ENCODE measurements at places on chromosomes 4 and X.
A peak's percentile ranks its signal among the peaks of the same experiment; 100 is the strongest.

DNA sequence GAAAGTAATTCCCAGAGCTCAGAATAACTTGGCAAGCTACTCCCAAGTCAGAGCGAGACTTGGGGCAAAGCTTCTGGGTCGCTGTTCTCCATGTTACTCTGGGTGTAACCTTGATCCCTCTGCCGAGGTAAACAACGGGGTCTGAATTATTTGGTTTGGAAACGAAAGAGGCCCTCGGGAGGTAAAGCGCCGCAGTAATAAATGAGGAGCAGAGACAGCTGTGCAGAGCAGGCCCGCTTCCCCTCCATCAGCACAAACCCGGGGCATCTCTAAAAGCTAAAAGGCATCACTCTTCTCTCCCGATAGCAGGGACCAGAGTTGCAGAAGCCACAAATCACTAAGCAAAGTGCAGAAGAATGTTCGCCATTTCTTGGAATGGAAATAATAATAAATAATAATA is 561.5 kb downstream of the BCOR start:
- DNase-seq: no peak

GRCh38 chr4:107688421-107688820 is 31.6 kb downstream of the PAPSS1 start:
- no peak for DNase-seq

GRCh38 chr4:40687676-40688389 is 58.2 kb upstream of the RBM47 start:
- DNase-seq: no peak

DNA sequence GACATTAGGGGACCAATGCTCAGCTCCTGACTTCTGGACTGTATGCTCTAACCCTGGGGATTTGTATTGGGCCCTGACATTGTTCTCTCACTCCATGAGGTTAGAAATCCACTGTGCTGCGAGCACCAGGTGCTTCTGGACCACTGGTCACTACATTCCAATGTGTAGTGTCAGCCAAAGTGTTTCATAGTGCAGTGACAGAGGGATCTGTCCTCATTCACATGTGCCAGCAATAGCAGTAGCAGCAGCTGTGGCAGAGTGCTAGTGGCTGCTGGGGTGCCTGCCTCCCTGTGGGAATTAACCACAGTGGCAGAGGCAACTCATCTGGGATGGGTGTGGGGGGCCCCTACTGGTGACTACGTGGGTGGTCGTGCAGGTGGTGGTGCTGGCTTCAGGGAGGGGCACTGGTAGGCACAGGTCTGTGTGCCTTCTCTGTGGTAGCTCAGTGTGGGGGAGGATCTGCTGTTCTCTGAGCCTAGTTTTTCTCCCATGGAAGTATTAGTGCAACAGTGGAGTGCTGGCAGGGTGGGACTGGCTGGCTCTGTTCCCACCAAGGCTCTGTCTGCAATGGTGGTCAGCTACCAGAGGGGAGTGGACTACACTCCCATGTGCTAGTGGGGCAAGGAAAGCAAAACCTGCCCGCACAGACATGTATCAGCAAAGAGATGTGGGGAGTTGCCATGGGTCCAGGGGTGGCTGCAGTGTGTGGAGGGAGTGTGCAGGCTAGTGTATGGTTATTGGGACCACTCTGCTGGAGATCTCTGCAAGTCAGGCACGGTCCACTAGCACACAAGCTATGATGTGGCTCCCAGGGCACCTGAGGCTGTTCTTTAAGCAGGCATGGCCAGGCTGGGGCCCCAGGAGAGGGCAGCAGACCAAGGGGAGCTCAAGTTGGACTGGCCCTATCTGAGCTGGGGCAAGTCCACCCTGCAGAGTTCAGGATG is 78.5 kb downstream of the SCLT1 start:
- no peak for DNase-seq

DNA sequence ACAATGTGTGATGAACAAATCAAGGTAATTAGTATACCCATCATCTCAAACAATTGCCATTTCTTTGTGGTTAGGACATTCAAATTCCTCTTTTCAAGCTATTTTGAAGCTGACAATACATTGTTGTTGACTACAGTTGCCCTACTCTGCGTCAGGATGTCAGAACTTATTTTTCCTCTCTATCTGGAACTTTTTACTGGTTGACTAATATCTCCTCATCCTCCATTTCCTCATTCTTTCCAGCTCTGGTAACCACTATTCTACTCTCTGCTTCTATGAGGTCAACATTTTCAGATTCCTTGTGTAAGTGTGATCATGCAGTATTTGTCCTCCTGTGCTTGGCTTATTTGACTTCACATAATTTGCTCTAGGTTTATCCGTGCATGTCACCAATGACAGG is 240.5 kb upstream of the HS3ST1 start:
- no peak for DNase-seq

DNA sequence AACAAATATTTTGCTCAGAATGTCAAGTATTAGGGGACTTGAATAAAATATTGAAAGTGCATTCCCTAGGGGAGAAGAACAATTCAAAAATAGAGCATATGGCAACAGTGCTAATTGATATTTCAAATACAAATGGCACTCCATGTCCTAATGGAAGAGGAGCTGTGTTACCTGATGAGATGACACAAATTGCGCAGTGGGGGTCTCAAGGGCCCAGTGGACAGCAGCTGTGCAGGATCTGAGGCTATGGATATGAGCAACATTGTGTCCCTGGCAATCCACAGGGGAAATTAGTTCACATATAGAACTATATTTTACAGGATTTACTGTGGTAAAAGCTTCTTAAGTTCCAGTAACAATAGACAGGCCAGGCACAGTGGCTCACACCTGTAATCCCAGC is 17.4 kb upstream of the USP46 start:
- DNase-seq: no peak

- no peak for DNase-seq
These were observed 140.9 kb downstream of the COL4A6 start for GRCh38 chrX:108297290-108297689.

DNA sequence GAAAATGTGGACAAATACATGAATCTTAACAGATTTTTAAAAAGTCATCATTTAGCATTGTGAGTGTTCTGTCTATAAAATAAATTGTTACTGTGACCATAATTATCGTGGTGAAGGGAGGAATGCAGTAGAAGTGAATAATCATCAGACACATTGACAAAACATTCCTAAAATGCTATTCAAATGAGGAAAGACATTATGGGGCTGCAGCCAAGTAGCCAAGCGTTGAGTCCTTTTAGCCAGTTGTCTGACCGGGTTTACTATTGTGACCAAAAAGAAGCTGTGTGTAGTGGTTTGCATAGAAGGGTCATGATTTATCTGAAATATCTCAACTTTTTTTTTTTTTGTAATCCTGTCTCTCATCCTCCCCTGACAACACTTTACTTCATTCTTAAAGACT is 19.5 kb downstream of the WWC2 start:
- DNase-seq: no peak

DNA sequence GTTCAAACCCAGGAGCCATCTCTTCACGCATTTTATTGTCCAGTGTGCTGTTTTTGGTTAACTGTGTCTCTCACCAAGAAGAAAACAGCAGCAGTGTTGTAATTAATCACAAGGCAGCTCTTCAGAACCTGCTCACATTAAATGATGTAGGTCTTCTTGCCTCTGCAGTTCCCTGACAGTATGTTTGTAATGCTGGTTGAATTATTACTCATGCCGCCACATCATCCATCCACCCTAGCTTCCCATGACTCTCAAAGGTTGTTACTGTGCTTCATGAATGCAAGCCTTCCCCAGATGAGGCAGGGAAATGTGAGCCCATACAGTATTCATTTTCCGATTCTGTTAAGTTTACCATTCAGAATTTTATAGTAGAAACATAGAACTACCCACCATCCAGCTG is 17.4 kb downstream of the TLR10 start:
- no peak for DNase-seq

GRCh38 chr4:48022192-48022799 is 5.7 kb downstream of the NIPAL1 start:
- no peak for DNase-seq

DNA sequence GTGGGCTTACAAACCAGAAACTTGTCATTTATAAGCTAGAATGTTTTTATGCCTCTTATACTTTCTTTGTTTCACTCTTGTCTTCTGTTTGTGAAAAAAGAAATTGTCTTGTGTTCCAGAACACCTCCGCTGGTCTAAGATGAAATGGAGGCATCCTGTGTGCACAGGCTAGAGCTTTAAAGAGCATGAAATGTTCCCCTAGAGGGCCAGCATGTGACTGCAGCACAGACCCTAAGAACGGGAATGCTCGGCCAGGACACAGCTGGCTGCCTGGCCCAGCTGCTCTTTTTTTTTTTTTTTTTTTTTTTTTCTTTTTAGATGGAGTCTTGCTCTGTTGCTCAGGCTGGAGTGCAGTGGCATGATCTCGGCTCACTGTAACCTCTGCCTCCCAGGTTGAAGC is 33.6 kb downstream of the SETD7 start:
- DNase-seq: no peak

GRCh38 chrX:9318213-9318612 is 146.6 kb upstream of the TBL1X start:
- no peak for DNase-seq

DNA sequence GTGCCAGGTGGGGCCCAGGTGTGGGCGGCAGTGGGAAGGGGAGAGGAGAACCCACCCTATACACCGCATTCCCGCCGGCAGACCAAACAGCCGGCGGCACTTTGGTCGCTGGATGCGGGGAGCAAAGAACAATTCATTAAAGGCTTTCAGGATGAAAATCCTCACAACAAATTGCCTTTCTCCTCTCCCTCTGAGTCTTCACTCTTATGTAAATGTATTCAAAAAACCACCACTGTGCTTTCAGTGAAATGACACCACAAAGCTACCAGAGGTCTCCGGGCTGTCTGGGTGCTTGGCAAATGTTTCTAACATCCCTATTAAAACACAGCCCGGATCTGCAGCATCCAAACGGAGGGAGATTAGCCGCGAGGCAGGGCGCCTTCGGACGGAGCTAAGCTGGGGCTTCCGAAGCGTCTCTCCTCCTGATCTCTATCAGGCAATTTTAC is 171.8 kb upstream of the TBL1X start:
- DNase-seq: no peak

GRCh38 chrX:13287816-13288215 is 32.0 kb downstream of the ATXN3L start:
- DNase-seq: no peak

GRCh38 chr4:21544955-21545354 is 403.6 kb downstream of the KCNIP4 start:
- no peak for DNase-seq

- peak; percentile 1 for DNase-seq
These were observed 157.5 kb upstream of the ATP6AP2 start for GRCh38 chrX:40423299-40423698.

- no peak for DNase-seq
These were observed 154.4 kb upstream of the RPL34 start for GRCh38 chr4:108465886-108466500.

- DNase-seq: no peak
These were observed 133.2 kb downstream of the SHROOM3 start for GRCh38 chr4:76568262-76568661.

DNA sequence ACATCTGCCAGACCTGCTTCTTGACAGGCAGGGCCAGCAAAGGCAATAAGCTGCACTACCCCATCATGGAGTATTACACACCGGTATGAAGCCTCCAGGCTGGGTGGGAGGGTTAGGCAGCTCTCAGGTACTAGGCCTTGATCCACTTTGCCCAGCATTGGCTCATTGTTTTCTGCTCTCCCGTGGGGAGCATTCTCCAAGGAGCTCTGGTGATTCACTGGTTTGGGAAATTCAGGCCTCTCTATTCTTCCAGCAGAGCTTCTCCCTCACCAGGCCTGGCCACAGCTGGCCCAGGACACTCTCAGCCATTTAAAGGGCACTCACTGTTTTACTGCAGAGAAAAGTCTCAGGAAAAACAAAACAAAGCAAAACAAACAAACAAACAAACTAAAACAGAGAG is 33.0 kb downstream of the DRP2 start:
- DNase-seq: no peak

DNA sequence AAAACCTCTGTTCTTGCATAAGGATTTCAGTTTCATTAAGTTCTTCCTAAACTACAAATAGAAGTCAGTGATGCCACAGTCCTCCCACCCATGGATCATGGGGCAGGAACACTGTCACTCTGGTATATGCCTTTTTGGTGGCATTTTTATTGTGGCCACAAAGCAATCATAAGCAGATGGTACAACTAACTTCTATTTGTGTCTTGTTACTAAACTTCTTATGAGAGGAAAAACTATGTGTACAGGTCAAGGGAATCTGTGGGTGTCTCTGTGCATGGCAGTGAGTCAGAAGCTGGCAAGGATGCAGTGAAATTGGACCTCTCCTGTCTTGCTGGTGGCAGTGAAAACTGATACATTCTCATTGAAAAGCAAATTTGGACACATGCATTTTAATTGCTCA is 245.0 kb upstream of the GPC4 start:
- DNase-seq: no peak

- DNase-seq: no peak
These were observed 98.8 kb downstream of the SOWAHB start for GRCh38 chr4:76799140-76799539.

GRCh38 chrX:39299615-39300014 is 498.4 kb downstream of the MID1IP1 start:
- no peak for DNase-seq

GRCh38 chrX:132883358-132883915 is 75.0 kb downstream of the HS6ST2 start:
- no peak for DNase-seq

DNA sequence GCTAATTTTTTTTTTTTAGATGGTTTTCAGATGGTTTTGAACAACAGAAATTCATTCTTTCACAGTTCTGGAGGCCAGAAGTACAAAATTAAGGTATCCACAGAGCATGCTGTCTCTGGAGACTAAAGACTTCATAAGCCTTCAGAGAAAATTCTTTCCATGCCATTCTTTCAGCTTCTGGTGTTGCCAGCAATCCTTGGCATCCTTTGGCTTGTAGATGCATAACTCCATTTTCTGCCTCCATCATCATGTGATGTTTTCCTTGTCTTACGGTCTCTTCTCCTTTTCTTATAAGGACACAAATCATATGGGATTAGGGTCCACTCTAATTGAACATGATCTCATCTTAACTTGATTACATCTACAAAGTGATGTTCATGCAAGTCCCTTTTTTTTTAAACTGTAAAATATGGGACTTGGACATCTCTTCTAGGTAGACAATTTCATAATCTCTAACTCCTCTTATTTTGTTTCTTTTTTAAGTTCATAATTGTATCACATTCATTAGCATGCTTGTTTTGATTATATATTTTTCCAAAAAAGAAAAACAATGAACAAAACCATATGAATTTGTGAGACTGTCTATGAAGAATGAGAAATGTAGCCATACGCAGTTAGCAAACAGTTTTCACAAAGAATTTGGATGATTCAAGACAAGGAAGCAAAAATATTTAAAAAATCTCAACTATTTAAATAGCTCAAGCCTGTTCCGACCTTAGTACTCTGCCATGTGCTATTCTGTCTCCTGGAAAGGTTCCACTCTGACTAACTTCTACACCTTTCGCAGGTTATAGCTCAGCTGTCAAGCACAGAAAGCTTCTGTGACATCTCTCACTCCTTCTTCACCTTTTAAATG is 53.1 kb upstream of the GIMD1 start:
- no peak for DNase-seq

DNA sequence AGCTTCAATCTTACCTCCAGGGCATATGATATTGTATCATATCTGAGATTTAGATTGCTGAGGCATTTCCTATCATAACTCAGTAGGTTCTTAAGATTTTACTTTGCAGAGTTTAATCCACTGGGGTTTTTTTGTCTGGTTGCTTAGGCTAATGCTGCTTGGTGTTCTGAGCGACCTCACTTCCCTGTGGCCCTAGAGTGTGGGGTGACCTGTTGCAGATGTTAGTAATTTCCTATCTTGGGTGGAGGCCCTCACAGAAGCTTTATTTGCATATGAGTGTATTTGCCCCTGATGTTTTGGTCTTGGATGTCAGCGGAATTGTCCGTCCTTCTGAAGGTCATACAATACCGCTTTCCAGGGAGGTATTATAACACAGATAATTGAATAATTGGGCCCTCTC is 137.1 kb downstream of the NDST3 start:
- DNase-seq: no peak
